Esophagus squamous epithelium (tissue), 5 donors: ENCODE measurements at places on chromosomes 4 and X.

DNA sequence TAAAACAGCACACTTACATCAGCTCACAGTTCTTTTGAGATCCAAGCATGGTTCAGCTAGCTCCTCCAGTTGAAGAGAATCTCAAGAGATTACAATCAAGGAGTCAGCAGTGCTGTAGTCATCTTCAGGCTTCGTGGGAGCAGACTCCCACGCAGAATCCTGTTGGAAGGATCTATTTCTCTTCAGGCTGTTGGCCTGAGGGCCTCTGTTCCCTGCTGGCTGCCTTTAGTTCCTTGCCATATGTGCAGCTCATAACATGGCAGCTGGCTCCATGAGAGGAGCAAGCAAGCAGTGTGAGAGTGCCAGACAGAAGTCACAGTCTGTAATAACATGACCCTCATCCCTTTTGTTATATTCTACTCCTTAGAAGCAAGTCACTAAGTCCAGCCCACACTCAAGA, 168.6 kb downstream of the COX18 start:
- DNase-seq: no peak

DNA sequence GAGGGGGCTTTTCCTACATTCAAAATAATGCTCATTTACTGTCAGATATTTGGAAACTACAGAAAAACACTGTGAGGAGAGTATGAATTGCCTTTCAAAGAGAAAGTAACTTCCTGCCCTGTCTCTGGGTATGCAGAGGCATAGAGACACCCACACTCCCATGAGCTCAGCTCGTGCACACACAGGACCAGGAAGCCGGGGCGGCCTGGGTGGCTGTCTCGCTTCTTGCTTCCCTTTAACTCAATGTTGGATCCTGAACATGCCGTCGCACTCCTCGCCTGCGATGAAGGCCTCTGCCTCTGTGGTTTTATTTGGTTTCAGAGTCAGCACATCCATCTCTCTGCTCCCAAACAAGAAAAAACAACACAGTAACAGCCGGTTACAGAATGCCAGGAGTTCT, 40.1 kb upstream of the GPR78 start:
- no peak for DNase-seq

DNA sequence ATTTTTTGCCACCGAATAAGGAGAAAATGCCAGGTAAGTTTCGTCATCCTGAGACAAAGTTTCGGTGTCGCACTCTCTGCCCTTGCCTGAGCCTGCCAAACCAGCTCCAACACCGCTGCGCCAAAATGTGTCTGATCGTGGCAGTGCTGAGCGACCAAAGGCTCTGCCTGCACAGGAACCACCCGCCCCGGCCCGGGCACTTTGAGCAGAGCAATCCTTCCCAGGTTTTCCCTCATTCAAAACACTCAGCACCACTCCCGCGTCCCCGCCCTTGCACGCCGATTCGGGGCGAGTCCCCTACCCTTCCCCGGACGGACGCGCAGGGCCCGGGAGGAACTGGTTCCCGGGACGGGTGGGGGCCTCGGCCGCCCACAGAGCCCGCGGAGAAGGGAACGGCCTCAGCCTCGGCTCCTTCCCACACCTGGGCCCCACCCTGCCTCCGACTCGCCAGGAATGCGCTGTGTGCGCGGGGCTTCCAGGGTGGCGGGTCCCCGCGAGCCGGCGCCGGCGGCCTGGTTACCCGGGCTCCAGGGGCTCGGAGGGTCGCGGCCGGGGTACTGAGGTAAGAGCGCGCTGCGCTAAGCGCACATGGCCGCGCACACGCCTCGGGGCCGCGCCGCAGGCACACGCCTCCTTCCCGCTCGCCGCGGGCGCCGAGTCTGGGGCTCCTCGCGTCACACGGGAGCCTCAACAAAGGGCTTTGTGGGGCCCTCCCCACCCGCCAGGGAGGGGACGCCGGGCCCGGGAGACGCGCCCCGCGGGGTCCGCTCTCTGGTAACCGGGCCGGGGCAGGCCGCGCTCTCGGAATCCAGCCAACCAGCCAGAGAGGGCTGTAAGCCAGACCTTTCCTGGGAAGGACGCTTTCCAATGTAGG, at the start of gene C4orf36:
TSS of gene C4orf36 (minus strand) at position 661 of the 874 bp plus-strand sequence. CDS start 902 bp downstream, outside the sequence.
- peak; percentile 6 for DNase-seq

GRCh38 chr4:156528216-156528615, 443.4 kb downstream of the PDGFC start:
- DNase-seq: no peak

DNA sequence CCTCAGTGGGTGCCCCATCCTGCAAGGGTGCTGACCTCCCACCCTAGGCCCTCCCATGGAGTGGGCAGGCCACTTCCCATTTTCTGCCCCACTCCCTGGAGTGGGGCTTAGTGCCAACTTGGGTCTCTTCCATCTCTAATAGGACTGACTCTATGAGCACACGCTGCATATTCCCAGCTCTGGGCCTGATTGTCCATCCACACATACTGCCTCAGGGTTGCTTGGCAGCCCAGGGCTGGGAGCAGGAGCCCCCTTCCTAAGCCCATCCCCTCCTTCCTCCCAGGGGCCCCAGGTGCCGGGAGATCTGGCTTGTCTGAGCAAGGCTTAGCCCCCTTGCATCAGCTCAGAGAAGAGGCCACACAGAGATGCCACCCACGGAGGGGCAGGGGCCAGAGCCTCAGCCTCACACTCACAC, 55.1 kb downstream of the PJA1 start:
- DNase-seq: no peak

DNA sequence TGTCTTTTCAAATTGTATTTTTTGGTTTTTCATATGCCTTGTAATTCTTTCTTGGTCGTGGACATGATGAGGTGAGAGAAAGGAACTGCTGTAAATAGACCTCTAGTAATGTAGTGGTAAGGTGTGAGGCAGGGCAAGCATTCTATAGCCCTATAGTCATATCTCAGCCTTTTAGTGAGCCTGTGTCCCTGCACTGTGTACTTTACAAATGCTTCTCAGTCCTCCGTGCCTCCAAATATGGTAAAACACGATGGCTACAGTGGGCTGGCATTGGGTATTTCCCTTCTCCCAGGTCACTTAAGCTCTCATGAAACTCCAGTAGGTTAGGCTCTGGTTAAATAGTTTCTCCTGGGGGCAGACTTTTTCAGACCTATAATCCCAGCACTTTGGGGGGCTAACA, 57.9 kb upstream of the PLS3 start:
- DNase-seq: no peak

DNA sequence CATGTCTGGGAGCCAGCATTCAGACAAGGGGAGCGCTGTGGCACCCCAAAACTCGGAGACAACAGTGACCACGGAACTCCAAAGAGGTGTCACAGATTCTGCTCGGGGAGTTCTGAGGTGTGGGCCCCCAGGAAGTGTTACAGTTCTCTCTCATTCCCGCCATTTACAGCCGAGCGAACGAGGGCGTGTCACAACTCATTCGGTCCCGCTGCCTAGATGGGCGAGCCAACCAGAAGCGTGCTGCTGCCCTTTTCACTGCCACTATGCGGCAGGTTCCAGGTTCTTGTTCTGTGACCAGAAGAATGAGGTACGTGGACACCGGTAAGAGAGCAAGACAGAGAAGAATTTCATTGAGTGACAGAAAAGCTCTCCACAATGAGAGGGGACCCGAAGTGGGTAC, 1370.6 kb upstream of the AGA start:
- no peak for DNase-seq

GRCh38 chr4:26171941-26172340, 148.9 kb upstream of the RBPJ start:
- DNase-seq: no peak

DNA sequence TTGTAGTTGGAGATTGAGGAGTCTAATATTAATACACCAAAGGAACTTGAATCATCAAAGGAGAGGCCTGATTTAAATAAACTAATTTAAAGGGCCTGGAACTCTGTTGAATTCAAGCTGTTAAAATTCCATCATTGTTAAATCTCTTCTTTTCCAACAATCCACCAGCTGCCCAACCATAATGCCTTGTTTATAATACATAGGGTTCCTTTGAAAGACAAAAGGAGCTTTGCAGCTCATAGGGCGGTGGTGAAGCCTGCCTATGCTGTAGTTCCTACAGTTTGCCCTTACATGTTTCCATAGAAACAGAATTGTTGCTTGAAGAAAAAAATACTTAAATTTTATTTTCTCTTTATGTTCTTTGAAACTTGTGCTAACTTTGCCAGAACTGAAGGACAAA, 102.8 kb downstream of the GLUD2 start:
- DNase-seq: no peak

GRCh38 chrX:141701072-141701471, 2.5 kb upstream of the SPANXD start:
- DNase-seq: no peak

DNA sequence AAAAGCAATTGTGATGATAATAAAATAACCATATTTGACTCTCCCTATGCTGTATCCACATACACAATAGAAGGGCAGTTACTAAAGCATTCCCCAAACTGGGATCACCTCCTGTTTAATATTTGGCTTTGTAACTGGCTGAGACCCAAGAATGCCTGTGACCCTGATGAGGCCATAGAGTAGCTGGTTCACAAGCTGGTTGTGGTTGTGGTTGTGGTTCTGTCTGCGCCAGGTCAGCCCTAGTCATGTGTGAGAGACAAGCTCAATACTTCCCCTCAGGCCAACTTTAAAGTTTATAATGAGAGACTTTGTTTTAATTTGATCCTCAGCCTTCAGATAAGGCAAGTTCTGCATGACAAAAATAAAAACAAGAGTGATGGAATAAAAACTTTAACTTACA, 209.9 kb downstream of the PARM1 start:
- DNase-seq: no peak

DNA sequence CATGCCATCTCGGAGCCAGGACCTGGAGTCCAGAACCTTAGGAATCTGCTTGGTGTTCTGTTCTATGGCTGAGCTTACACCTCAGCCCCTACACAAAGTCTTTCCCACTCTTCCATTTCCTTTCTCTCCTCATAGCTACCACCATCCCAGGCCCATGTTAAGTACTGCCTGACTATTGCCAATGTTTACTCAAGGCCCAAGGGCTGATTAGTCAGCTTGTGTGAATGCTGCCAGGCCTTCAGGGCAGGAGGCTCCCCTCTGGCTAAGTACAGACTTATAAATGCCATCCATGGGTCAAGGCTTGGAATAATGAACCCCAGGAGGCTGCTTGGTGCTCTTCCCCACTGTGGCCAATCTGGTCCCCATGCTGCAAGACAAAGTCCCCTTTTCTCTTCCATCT, 411.6 kb upstream of the MAGEB18 start:
- no peak for DNase-seq

GRCh38 chrX:10173331-10173900, 16.6 kb downstream of the CLCN4 start:
- DNase-seq: no peak

GRCh38 chr4:109123951-109124350, 178.5 kb downstream of the COL25A1 start:
- DNase-seq: no peak

- no peak for DNase-seq
Measured at GRCh38 chr4:161696944-161697343, 466.9 kb downstream of the FSTL5 start.

DNA sequence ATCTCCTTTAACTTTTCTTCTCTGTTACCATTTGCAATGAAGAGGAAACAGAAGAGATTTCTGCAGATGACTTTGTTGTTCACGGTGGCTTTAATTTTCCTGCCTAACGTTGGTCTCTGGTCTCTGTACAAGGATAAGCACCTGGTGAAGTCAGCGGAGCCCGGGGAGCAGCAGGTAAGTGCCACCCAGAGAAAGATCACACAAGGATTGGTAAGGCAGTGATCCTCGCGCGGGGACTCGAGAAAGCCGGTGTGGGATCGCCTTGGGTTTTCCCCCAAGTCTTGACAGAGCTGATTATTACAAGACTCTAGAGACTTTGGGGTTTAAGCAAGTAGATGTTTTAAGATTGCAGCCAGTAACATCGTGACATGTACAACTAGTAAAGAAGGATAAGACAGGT, 1.3 kb downstream of the GALNTL6 start:
- no peak for DNase-seq

GRCh38 chr4:101944649-101945048, 154.1 kb downstream of the BANK1 start:
- no peak for DNase-seq

GRCh38 chr4:82667761-82668480, 106.1 kb upstream of the TMEM150C start:
- DNase-seq: no peak

DNA sequence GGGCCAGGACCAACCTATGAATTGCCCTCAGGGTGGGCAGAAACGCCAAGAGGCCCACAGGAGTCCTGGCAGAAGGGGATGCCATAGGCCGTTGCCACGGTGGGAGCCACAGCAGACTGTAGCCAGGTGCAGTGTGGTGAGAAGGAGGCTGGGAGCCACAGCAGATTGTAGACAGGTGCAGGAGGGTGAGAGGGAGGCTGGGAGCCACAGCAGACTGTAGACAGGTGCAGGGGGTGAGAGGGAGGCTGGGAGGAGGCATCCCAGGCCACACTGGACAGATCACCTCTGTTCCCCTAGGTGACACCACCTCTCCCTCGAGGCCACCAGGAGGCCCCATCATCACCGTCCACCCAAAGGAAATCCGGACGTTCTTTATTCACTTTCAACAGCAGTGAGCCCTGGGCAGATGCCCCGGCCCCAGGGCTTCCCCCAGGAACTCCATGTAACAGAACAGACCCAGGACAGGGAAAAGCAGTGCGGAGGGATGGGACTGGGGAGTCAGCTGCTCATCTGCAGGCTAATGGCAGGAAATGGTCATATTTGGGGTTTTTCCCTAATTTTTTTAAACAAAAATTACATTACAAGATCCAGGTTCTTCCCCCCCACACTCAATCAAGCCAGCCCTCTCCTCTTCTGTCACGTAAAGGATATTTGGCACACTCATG, 19.5 kb upstream of the MRFAP1 start:
- DNase-seq: no peak

DNA sequence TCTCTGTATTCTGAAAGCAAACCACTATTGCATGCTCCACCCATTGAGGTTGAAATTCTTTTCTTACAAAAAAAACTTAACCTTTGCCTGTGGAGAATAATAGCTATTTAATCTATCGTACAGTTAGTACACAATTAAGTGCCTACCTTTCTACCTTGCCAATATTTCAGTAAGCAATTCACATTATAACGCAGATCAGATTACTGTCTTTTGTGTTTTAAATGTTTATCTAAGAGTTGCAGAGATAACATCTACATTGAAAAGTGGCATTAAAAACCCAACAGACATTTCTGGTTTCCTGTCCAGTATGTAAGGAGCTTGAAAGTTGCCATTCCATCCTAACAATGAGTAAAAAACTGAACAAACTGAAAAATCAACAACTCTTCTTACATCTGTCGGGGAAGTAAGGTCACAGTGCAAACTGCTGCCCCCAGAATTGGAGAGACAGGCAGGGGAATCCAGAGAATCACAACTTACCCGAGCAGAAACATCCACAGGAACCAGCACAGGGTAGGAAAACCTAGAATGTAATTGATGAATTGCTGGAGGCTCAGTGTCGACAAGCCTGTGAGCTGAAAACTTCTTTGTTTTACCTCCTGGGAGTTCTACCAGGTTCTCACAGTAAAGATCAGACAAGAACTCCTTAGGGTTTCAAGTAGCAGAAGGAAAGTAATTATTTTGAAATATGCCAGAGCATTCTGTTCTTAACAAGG, 27.3 kb upstream of the ACSL4 start:
- DNase-seq: no peak

GRCh38 chr4:37889849-37890800, 759 bp upstream of the TBC1D1 start:
- DNase-seq: peak; percentile 4
